HAP-1 (cell line): ENCODE measurements at places on chromosomes 6 and 20.

DNA sequence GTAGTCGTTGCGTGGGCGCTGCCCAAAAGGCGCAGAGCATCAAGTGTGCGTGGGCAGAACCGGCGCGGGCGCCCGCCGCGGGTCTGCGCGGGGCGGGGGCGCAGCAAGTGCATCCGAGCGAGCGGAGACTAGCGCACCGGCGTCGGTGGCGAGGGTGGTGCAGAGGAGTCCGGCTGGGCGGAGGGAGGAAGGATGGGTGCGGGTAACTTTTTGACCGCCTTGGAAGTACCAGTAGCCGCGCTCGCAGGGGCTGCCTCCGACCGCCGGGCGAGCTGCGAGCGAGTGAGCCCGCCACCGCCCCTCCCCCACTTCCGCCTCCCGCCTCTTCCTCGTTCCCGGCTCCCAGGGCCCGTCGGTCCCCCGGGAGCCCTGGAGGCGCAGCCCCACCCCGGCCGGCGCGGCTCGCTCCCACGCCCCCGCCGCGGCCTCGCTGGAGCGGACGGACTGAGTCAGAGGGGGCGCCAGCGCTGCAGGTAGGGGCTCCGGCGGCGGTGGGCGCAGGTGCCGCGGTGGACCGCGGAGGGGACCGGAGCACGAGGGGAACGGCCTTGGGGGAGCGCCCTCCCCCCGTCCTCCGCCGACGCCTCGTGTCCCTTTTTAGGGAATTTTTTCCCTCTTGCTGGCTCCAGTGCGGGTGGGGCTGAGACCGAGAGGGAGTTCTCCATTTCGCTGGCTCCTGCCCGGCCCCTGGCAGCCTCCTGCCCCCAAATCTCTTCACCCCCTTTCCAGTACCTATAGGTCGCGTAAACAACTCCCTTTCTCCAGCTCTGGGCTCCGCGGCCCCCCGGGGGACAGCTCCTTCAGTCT, 1.6 kb upstream of the DBNDD2 start:
- DNase-seq: peak; percentile 92

- peak; percentile 57 for DNase-seq
Measured at GRCh38 chr6:157982102-157982562, 469 bp downstream of the SYNJ2 start.

GRCh38 chr20:50932016-50932485, 814 bp upstream of the ADNP start:
- DNase-seq: no peak

DNA sequence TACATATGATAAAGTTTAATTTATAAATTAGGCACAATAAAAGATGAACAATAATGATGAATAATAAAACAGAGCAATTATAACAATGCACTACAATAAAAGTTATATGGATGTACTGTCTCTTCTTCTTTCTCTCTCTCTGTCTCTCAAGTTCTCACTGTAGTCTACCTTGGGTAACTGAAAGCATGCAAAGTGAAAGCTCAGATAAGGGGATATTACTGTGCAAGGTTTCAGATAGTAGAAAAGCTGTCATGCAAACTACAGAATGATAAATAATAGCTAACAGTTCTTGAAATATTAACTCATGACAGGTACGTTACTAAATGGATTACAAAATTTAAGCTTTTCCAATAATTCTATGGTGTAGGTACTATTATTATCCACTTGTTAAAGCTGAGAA, 311.9 kb upstream of the PRDM1 start:
- no peak for DNase-seq

GRCh38 chr20:21265261-21266190, 37.6 kb upstream of the XRN2 start:
- DNase-seq: no peak

DNA sequence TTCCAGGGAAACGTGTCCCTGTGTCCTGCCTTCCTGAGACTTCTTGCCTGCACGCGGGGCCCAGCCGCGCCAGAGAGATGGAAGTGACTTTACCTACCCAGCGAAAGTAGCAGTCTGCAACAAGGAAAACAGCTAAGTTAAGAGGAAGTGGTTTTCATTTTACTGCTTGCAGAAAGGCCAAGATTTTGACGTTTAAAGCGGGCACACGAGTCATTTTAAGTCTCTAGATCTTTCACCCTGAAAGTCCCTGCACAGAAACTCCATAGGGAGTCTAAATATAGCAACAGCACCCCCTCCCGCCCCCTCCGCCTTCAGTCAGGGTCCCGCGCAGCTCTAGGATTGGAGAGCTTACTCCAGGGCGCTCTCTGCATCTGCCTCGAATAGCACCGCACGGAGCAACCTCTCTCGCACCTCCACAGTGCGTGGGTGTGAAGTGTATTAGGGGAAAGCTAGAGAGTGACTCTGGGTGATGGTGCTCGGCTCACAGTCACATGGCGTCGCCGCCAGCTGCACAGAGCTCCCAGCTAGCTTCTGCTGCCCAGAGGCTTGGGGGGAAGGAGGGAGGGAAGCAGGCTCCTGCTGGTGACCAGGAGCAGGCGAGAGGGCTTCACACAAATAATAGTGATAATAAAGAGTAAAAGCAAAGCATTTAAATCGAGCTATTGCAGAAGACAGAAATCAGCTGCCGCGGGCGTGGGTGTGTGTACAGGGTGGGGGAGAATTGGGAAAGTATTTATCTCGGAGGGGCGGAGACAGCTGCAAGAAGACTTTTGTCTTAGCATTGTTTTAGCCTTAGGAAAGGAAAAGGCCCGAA, 1.8 kb upstream of the KCNQ5 start:
- DNase-seq: no peak

GRCh38 chr6:139647841-139648240, 273.4 kb upstream of the CITED2 start:
- no peak for DNase-seq

DNA sequence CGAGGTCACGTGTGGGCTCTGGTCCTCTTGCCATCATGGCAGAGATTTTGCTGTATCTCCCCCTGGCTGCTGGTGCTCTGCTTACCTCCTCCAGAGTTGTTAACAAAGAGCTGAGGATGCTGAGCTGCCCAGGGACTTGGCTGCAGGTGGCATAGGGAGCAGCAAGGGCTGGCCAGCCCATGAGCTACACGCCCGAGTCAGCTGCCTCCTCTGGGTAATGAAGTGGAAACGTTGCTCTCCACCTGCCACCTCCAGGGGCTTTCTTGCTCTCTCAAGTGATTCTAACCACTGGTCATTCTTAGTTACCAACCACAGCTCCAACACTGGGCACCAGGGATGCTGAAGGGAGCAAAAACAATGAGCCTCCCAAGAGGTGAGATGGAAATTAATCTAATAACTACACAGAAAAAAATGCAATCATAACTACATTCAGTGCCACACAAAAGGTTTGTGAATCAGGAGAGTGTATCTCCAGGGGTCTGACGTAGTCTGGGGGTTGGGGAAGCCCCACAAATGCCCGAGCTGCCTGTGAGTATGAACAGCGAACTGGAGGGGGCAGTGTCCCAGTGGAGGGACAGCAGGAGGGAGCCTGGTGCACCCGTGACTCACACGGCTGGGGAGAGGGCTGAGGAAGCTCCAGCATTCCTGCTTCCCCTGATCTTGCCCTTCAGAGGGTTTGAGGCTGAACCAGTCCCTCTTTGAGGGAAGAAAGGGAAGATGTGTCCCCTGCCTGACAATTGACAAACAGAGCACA, 78.7 kb downstream of the CDH26 start:
- no peak for DNase-seq

- no peak for DNase-seq
Measured at GRCh38 chr20:47343007-47343472, 13.5 kb downstream of the ZMYND8 start.

GRCh38 chr20:54438166-54438565, 37.2 kb upstream of the DOK5 start:
- no peak for DNase-seq

- no peak for DNase-seq
Measured at GRCh38 chr6:122853259-122853995, 64.4 kb downstream of the SMPDL3A start.

DNA sequence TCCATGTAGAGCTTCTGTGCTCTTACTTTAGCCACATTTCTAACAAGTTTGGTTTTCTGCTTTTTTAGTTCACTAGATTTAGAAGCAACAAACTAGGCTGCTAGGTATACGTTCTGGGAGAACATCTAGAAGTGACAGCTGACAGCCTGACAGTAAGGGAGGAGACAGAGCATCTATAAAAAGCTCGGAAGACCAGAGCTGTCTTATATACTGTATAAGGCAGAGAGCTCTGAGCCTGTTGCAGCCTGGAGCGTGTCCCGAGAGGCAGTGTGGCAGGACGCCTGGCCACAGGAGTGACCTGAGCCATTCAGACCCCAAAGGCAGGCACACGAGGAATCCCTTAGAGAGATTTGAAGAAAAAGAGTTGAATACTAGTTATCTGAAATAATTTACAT, 24.6 kb downstream of the PPP1R14C start:
- DNase-seq: no peak

DNA sequence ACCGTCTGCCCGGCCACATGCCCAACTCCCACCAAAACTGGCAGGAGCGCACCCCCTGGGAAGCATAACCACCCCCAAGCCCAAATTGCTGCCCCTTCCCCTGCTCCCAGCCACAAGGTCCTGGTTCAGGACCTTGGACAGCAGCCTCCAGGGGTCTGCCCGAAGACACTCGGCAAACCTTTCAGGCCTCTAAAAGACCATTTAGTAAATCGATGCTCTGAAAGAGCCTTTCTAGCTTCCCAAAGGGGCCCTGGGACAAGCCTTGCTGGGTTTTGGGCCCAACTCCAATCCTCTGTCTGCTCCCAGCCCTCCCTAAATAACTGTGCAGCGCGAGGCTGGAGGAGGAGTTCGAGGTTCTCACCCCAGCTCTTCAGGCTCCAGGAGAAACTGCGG, 30.5 kb downstream of the GRM4 start:
- DNase-seq: no peak

- no peak for DNase-seq
Measured at GRCh38 chr6:31558631-31559500, 11.5 kb downstream of the NFKBIL1 start.

GRCh38 chr20:20215976-20216727, 151.8 kb upstream of the INSM1 start:
- no peak for DNase-seq

- DNase-seq: no peak
Measured at GRCh38 chr6:133707456-133707855, 181.5 kb upstream of the TCF21 start.

GRCh38 chr6:33213166-33213988, 5.1 kb downstream of the RING1 start:
- no peak for DNase-seq

- DNase-seq: no peak
Measured at GRCh38 chr6:56555438-56555872, 87.2 kb downstream of the DST start.

DNA sequence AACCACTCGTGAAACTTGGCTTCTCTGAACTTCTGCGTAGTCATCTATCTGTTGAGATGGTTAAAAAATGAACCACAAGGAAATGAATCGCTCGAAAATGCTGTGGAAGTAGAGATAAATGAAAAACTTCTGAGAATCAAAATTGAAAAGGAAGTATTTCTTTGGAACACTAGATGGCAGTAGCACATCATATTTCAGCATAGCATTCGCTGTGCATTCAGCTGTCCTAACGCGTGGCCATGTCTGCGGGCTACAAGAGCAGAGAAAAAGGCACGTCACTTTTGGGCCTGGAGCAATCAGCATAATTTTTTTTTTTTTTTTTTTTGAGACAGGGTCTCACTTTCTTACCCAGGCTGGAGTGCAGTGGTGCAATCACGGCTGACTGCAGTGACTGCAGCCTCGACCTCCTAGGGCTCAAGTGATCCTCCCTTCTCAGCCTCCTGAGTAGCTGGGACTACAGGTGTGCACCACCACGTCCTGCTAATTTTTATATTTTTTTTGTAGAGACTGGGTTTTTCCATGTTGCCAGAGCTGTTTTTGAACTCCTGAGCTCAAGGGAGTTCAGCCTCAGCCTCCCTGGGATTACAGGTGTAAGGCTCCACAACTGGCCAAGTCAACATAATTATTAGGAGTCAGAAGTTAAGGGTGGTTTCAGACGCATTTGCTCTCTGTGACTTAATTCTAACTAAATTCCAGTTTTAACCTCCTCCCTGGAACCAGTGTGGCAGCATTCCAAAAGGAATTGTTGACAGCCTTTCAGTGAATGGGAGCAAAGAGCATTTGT, 8.8 kb upstream of the PERP start:
- DNase-seq: peak; percentile 68

- no peak for DNase-seq
Measured at GRCh38 chr6:137736048-137736818, 130.8 kb upstream of the TNFAIP3 start.

DNA sequence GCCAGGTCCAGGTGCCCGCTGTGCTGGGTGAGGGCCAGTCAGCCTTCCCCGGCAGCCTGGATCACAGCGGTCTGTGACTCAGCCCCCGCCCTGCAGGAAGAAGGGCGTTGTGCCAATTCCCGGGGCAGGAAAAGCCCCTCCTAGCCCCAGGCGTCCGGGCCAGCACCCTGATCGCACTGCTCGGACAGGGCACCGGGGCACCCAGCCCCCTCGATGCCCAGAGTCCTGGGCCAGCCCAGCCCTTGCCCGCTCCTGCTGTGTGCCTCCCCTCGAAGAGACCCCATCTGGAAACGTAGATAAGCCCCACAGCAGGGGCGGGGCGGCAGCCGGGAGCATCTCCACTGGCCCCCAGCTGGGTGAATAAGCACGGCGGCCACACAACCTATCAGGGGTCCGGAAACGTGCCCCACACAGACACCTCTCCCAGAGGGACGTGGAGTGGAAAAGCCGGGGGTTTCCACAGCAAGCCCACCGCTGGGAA, 9.9 kb downstream of the LAMA5 start:
- DNase-seq: no peak

DNA sequence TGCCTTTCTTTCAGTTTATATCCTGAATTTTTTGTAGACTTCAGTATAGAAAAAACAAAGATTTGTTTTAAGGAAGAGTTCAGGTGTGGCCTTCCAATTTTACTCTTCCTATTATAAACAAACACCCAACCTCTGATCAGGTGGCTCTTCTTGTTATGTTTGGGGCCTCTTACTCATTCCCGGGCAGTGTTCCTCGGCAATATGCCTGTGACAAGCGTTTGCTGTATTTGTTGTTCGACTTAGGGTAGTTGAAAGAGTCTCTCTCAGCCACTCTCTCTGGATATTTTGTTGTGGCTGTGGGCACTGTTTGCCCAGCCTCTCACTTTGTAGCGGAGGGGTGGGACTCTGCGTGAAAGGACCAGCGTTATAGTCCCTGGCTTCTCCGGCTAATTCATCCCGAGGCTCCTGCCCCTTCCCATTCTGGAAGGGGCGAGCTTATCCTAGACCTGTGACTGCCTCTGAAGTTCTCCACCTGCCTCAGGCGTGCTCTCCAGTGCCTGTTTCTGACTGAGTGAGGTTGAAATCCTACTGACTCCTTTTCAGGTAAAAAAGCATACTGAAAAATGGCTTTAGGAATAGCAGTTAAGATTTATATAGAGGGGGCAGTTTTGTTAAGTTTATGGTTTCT, 97.4 kb downstream of the PLCB4 start:
- no peak for DNase-seq

DNA sequence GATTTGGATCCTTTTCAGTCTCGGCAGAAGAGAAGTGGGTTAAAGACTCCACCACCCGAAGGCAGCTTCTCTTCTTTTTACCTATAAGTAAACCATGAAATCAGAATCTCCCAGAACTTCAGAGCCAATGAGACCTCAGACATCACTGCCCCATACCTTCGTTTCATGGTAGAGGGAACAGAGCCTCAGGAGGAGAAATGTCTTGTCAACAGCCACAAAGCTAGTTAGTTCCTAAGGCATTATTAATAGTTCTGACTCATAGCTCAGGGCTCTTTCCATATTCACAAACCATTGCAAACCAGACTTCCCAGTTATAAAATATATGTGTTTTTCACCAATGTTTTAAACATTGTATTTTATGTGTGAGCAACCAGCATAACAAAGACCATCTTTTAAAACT, 118.7 kb upstream of the RIPOR2 start:
- no peak for DNase-seq

GRCh38 chr6:106525107-106525881, 104.0 kb downstream of the RTN4IP1 start:
- no peak for DNase-seq
